Hippocampal formation (tissue), 2 donors: ENCODE measurements at places on chromosomes 12 and 14.

GRCh38 chr12:93723568-93723930, 46.4 kb downstream of the CRADD start:
- DNase-seq = no peak

DNA sequence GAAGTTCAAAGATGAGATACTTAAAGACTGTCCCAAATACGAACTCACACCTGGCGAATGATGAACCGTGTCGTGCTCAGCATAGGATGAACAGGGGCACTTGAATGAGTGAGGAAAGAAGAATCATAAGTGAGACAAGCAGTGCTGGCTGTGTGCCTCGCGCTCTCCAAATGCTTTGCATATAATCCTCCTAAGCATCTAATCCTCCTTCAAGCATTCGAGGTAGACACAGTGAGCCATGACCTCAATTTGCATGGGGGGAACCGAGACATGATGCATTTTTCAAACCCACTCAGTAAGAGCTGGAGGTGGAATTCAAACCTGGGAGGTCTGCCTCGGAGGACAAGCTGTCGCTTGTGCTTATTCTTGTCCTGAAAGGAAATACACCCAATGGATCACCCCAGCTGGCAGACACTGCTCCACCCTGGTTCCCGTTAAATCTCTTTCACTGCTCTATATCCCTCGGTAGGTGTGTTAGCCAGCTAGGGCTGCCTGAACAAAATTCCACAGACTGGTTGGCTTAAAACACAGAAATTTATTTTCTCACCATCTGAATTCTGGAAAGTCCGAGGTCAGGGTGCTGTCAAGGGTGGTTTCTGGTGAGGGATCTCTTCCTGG, 274.0 kb downstream of the SLC15A4 start:
- DNase-seq = no peak

GRCh38 chr12:115343601-115344000, 659.6 kb upstream of the TBX3 start:
- DNase-seq = no peak

GRCh38 chr12:96809522-96809921, 97.5 kb upstream of the NEDD1 start:
- DNase-seq = no peak

- no peak for DNase-seq
Observed at GRCh38 chr14:98958632-98959031, 313.4 kb downstream of the BCL11B start.

DNA sequence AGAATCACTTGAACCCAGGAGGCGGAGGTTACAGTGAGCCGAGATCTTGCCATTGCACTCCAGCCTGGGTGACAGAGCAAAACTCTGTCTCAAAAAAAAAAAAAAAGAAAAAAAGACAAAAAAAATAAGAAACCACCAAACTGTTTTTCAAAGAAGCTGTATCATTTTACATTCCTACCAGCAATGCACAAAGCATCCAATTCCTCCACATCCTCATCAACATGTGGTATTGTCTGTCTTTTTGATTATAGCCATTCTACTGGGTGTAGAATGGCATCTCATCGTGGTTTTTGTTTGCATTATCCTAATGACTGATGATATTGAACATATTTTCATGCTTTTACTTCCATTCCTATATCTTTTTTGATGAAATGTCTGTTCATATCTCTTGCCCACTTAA, 36.2 kb upstream of the GNG2 start:
- no peak for DNase-seq

DNA sequence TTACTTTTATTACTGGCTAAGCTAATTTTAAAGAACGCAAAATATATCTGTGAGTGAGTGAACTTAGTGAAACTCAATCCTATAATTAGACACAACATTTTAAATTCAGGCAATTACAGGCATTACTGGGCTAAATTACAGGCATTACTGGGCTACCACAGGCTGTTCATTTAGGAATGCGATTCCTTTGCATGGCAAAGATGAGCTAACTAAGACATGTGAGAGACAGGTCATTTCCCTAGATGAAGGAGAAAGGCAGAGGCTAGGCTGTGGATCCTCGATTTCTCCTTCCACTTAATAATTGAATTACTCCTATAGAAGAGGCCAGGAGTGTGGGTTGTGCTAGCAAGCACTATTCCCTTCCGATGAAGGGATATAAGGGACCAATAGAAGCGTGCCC, 429.4 kb upstream of the LMO3 start:
- DNase-seq = no peak

DNA sequence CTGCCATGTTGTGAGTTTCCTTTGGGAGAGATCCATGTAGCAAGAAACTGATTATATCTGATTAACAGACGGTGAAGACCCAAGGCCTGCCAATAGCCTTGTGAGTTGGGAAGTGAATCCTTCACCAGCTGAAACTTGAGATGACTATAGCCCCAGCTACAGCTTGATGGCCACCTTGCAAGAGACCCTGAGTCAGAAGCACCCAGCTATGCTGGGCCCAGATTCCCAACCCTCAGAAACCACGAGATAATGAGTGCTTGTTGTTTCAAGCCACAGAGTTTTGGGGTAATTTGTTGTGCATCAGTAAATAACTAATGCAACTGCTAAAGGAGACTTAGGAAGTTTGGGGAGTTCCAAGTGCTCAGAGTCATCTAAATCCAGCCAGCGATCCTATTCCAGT, 80.3 kb downstream of the AVPR1A start:
- no peak for DNase-seq

GRCh38 chr14:75615200-75615599, 36.8 kb downstream of the FLVCR2 start:
- DNase-seq = no peak

DNA sequence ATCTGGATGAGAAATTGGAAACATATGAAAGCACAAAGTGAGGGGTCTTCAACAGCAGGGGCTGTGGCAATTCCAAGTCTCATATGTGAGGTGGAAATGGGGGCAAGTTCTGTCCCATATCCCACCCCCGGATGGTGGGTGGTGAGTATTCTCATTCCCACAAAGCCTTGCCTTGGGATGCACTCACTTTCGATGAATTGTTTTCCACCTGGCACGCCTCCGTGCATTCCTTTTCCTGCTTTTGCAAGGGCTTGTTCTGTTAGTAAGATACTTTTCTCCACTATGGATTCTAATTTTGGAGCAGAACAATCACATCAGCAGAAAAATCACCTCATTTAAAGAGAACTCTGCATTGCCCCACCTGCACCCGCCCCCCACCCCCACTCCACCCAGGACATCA, 3.1 kb downstream of the LACRT start:
- no peak for DNase-seq

- peak; percentile 12 for DNase-seq
Observed at GRCh38 chr12:108616941-108617858, 16.5 kb downstream of the SELPLG start.

DNA sequence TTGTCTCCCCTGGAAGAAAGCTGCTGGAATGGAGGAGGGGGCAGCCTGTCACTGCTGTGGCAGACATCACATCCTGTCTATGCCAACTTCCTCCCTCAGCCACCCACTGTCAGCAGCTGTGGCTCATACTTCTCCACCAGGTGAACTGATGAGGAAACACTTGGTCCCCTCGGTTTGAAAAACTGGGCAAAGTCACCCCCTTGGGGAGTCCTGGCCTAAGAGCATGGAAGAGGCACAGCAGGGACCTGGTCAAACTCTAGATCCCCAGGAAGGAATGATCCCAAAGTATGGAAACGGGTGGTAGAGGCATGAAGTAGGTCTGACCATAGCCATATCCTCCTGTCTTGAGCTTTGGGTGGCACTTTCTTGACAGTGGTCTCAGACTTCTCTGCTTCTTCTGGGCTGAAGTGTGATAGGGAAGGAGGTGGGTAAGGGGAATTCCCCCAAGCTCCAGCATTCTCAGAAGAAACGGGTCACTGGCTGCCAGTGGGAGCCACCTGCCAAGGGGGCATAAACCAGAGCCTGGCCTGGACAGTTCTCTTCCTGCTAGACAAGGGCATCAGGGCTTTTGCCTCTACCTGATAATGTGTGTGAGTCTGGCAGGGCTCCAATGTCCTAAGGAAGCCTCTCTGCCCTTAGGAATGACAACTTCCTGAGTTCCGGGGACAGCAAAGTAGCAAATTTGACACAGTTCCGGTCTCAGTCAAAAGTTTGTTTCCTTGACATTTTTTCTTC, 36.0 kb downstream of the FMNL3 start:
- peak; percentile 12 for DNase-seq

- DNase-seq = no peak
Observed at GRCh38 chr12:88934163-88934747, 354.0 kb upstream of the KITLG start.

DNA sequence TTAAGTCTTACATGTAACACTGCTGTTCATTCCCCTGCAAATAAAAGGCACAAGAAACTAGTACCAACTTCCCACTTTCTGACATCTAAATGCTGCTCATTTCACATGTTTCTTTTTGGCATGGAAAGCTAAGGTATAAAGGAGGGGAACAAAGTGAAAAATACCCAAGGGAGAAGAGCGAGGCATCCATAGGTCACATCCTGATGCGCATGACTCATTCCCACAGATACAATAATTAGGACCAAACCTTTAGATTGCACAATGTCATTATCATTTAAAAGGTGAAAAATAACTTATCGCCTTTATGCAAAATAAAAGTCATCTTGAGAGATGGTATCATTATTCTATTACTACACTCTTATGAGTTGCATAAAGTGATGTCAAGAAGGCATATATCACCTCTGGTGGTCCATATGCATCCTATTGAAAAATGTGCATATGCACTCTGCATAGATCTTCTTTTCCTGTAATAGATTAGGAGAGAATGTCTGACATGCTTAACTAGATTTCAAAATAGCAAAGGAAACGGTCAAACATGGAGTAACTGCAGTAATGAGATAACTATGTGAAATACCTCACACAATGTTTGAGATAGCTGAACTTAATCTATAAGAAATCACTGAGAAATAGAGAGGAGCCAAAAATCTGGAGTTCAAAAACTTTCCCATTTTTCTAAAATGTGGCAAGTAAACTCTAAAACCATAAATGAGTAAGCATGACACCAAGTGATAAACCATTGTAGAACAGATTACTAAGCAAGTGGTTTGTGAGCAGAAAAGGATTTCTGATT, 382.5 kb upstream of the TMTC1 start:
- DNase-seq = no peak

DNA sequence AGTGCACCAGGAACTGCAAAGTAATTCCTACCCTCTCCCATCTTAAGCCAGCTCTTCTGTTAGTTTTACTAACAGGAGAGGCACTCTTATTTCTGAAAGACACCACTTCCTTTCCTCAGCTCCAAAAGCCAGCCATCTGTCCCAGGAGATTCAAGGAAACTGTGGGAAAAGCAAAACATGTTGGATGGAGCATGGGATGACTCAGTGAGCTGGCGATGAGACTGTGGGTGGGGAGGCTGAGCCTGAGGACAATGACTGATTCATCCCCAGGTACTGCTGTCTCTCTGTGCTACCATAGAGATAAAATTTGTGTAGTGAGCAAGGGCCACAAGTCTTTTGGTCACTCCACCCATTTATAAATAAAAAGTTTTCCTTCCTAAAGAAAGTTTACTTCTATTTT, 141.4 kb downstream of the MYRFL start:
- DNase-seq = no peak

GRCh38 chr12:65597527-65597926, 226.8 kb upstream of the HMGA2 start:
- no peak for DNase-seq

GRCh38 chr14:64088647-64088964, 205.6 kb downstream of the ESR2 start:
- DNase-seq = no peak

DNA sequence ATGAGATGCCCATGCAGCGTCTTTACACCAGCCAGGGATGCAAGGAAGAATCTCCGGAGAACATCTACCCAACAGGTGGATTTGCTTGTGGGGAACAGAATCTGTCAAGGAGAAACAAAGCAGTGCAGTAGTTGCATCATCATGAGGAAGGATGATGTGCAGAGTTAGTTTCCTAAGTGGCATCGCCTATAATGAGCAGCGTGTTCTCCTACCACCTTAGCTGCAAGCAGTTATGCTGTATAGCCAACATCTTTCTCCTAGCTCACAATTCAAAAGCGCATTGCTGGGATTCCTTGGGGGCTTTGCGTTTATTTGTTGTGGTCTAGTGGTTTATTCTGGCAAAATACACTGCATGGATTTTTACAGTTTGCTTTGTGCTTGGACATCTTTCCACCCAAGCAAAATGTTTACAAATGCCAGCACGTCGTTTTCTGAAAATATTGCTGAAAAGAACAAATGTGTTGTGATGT, 233.0 kb downstream of the RGS6 start:
- DNase-seq = no peak

DNA sequence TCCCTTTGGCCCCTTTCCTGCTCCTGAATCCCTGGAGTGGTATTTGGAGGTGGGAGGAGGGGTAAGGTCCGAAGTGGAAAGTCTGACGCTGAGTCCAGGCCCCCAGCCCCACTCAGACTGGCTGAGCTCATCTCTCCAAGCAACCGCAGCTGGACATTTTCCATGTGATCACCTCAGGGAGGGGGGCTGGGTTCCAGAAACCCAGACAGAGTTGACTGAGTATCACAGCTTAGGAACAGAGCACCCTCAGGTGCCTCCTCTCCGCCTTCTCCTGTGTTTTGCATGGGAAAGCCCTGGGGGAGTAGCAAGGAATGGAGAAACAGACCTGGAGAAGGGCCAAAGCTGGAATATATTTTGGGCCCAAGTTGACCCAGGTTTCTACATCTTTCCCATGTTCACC, 8.0 kb upstream of the ITGA5 start:
- DNase-seq = no peak

DNA sequence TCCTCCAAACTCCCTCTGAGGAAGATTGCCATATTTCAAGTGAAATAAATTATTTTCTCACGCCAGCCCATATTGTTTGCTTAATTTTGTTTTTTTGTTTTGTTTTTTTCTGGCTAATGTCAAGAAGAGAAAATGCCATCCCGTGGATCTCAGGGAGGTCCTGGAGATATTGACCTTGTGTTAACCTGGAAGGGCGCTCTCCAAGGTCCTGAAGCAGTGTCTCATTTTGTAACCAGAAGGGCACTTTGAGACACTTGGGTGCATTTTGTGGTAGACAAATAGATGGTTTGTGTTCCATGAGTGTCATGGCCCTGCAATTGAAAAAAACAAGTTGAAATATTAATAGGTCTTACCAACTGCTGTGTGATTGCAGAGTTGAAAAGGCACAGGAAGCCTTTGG, 268.9 kb downstream of the SUDS3 start:
- DNase-seq = no peak

DNA sequence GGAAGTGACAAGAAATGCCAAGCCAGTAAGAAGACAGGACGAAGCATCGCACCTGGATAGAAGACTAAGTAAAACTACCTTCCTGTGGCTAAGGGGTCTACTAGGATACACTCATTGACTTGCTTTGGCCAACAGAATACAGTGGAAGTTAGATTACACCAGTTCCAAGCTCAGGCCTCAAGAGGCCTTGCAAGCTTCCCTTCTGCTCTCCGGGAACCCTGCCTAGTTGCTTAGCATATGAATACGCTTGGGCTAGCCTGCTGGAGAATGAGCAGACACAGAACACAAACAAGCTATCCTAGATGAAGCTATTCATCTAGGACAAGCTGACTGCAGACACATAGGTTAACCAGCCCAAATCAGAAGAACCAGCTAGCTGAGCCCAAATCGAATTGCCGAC, 97.0 kb downstream of the DPF3 start:
- no peak for DNase-seq
